HAP-1 (cell line): ENCODE measurements at places on chromosomes 1 and 21.

- DNase-seq, result peak; percentile 11
Observed at GRCh38 chr1:233215135-233215760, 80.3 kb downstream of the PCNX2 start.

DNA sequence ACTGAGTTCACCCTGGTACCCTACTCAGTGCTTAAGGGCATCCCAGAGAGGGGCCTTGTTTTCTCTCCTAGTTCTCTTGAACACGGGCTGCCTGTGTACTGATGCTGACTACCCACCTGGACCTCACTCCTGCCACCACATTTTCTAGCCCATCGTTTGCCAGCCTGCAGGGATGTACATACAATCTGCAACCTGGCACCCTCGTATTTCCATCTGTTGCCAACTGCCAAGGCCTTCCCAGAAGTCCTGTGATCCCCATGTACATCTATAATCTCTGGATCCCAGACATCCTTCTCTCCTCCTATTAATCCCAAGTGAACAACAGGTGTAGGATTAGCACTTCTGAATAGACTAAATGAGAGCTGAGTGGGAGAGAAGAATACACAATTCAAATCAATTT, 212.0 kb downstream of the SLC45A1 start:
- no peak for DNase-seq

DNA sequence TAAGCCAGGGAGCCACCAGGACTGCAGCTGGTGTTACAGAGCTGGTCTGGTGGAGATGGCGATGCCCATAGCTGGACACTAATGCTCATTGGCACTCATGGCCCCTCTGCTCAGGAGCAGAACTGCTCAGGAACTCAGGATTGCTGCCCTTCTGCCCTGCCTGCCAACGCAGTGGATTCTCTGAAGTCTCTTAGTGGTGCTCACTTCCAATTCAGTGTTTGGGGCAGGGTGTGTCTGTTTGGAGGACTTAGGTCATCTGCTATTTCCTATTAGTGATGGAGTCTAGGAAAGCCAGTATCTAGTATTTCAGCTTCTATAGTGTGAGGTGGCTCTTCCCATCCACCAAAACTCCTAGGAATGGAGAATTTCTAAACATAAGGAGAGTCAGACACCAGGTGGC, 29.1 kb downstream of the S100A10 start:
- DNase-seq, result no peak

DNA sequence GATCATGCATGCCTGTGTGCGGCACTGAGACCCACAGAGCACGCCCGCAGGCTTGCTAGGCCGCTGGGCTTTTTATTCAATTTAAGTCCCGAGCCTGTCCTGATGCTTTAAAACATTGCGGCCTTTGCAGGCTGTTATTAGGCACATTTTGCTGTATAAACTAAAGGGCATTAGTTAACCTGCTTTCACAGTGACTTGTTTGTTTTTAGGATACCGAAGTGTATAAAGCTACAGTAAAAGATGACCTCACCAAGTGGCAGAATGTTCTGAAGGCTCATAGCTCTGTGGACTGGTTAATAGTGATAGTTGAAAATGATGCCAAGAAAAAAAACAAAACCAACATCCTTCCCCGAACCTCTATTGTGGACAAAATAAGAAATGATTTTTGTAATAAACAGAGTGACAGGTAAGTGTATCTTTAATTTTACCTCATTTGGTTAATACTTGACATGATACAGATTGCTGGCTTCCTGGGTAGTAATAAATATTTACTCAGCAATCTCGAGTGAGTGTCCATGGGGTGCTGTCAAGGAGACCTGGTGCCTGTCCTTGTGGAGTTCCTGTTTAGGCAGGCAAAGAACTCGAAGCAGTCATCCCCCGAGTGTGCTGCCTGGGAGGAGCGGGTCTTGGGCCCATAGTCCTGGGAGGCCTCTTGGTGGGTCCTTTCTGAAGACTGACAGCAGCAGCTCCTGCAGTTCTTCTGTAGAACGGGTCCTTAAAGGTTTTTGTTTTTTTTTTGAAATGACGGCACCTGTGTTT, 40.1 kb downstream of the TRAPPC10 start:
- DNase-seq, result no peak

GRCh38 chr1:44611419-44611818, 62.9 kb downstream of the TMEM53 start:
- DNase-seq, result no peak

DNA sequence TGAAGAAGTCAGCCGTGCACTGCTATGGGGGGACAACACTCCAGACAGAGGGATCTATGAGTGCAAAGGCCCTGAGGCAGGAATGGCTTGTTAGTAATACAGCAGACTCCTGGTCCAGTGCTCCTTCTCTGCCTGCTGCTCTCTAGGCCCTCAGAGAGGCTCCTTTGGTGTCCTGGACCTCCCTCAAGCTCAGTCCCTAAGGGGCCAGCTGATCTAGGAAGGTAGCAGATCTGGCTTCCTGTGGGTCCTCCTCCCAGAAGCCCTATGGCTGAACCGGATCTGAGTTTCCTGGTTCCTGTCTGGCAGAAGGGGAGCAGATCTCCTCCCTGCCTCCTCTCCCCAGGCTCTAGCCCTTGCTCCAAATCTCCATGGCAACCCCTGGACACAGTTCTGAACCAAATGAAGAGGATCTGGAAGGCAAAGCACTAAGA, at the start of gene LDLRAD2:
Gene LDLRAD2 (plus strand): TSS at position 391 of the 431 bp plus-strand sequence. CDS start 187 bp downstream, outside the sequence.
- no peak for DNase-seq

DNA sequence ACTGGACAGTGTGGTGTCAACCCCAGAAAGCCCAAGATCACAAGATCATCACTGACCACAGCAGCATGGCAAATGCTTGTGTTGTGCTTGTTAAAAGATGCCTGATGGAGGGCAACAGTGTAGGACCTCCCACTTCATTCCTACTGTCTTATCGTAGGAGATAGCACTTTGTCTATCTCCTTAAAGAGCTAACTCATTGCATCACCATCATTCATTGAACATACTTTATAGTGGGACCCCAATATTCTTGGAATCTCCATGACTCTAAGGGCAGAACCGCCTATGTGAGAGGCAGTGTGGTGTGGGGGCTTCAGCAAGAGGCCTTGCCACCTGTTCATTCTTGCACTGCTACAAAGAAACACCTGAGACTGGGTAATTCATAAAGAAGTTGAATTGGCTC, 5.0 kb upstream of the SH2D1B start:
- DNase-seq, result no peak

- no peak for DNase-seq
Observed at GRCh38 chr1:43056981-43057391, 98.3 kb upstream of the SLC2A1 start.

DNA sequence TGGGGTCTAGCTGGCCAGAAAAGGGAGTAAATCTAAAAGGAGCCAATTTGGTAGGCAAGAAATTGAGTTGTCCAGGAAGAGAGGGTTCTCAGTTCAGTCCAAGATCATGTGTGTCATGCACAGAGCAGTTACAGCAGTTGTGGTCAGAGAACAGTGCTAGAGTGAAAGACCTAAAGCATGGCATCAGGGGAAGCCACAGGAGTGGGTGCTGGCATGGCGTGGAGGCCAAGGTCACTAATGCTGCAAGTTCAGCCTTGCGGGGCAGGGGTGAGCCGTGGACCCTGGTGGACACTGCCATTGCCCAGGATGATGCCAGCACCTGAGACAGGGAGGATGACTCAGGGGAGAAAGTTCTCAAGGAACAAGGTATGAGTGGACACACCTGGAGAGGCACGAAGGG, 16.6 kb upstream of the TMEM125 start:
- no peak for DNase-seq

- no peak for DNase-seq
Observed at GRCh38 chr1:227399152-227399730, 80.9 kb upstream of the CDC42BPA start.

GRCh38 chr1:9071554-9072235, 2.3 kb upstream of the SLC2A5 start:
- no peak for DNase-seq

GRCh38 chr1:162901243-162901642, 40.3 kb upstream of the CCDC190 start:
- DNase-seq, result no peak

- no peak for DNase-seq
Observed at GRCh38 chr1:179175011-179175841, 54.3 kb downstream of the ABL2 start.

- peak; percentile 75 for DNase-seq
Observed at GRCh38 chr1:39539252-39539790, 37.3 kb downstream of the PABPC4 start.

GRCh38 chr1:10753299-10753698, 43.1 kb downstream of the CASZ1 start:
- no peak for DNase-seq

DNA sequence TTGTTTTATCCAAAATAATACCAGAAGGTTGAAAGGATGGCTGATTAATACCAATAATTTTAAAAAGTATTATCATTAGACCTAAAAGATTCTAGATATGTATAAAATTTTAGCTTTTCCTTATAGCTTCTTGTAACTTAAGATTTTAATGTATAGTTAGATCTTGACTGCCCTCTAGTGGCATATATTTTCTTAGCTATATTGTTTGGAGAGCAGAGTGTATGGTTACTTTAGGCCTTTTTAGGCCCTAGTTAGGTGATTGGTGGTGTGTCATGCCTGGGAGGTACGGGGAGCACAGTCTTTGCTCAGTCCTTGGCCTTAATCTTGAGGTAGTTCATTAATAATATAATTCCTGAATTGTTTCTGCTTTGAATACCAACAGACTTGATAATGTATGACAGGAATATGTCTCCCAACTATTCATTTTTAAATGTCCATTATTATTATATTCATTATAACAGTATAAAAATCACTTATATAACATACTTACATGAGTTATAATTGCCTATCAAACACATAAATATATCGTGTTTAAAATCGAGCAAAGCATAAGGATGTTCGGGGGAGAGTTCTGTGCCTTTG, 328.4 kb downstream of the ZP4 start:
- DNase-seq, result peak; percentile 79

GRCh38 chr1:232166942-232167341, 463.0 kb downstream of the SIPA1L2 start:
- peak; percentile 64 for DNase-seq

DNA sequence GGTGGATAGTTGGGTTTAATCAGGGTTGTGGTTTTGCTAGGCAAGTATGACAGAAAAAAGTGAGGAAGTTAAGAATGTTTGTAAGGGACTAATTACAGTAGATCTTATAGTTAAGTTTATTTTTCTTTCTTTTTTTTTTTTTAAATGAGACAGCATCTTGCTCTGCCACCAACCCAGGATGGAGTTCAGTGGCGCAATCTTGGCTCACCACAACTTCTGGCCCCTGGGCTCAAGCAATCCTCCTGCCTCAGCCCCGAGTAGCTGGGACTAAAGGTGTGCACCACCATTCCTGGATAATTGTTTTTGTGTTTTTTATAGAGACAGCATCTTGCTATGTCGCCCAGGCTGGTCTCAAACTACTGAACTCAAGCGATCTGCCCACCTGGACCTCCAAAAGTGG, 41.7 kb downstream of the EYA3 start:
- DNase-seq, result no peak

- DNase-seq, result no peak
Observed at GRCh38 chr1:2571348-2571747, 15.2 kb downstream of the TNFRSF14 start.

- no peak for DNase-seq
Observed at GRCh38 chr1:15492596-15492995, 16.7 kb downstream of the CELA2B start.

DNA sequence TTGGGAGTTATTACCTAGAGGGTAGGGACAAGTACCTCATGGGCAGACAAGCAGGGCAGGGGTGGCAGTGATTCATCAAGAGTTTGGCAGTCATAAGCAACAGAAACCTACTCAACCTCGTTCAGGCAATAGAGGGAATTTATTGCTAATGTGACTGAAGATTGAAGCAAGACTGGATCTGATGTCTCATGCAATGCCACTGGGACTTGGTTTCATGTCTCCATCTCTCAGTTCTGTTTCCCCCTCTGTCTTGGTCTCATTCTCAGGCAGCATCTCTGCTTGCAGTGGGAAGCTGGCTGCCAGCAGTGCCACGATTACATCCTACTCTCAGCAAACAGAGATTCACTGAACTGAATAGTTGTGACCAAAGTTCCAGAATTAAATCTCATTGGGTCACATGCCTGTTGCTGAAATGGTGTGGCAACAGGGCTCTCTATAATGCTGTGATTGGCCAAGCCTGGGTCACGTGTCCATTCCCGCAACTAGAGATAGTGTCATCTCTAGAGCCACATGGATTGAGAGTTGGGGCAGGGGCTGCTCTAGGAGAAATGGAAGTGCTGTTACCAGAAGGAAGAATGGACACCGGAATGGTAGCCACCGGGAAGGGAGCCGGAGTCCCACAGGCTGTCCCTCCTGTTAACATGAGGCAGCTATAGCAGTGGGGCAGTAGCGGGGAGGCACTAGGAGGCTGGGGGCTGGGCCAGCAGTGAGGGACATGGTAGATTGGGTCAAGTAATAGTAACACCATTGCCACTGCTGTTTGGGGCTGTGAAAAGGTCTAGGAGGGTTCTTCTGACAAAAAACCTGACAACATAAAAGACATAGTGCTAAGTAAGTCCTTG, 3.9 kb upstream of the CDC42 start:
- DNase-seq, result no peak

DNA sequence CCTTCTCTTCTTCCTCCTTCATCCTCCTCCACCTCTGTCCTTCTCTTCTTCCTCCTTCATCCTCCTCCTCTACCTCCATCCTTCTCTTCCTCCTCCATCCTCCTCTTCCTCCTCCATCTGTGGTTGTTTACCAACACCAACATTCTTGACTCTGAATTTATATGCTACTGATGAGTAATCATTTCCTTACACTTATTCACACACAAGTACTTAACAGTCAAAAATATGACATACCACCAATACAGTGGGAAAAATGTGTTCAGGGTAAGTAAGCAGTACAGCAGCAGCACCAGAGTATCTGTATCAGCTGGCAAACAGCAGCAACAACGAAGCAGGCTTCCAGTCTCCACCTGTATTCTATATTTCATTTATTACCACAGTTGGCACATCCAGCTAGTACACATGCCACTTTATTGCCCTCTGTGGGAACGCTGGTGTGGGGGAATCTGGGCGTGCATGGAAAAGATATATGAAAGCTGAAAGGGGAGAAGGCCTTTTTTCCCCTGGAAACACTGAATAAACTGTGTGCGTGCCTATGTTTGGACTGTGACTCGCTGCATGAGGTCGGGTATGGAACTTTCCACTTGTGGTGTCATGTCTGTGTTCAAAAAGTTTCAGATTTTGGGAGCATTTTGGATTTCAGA, 16.0 kb downstream of the ADSS2 start:
- no peak for DNase-seq

GRCh38 chr1:5822266-5822665, 170.0 kb downstream of the NPHP4 start:
- no peak for DNase-seq

GRCh38 chr21:41460578-41461527, 34.8 kb downstream of the MX1 start:
- DNase-seq, result no peak

DNA sequence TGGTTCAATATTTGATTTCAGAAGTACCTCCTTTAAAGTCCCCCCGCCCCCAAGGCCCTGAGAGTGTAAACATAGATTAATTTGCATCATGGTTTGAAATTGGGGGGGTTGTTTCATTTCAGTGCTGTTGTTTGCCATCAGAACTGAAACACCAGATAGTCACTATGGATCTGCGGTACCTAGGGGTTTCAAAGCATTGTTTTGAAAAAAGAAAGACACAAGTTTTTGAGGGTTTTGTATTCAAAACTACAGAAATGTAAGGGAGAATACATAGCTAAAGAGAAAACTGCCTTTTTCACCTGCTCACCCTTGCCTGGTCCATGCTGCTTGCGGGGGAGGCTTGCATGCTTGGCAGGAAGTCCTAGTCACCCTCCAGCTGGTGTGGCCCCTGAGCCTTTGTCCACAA, 59.3 kb downstream of the ACP6 start:
- DNase-seq, result no peak
